Tongue (tissue), 3 donors: ENCODE measurements at places on chromosomes 6 and 20. TPM values are rescaled to one million over a fixed set of nuclear protein-coding genes. Genes with fewer than 3 reads are reported as not detected.
A peak's percentile ranks its signal among the peaks of the same experiment; 100 is the strongest.

DNA sequence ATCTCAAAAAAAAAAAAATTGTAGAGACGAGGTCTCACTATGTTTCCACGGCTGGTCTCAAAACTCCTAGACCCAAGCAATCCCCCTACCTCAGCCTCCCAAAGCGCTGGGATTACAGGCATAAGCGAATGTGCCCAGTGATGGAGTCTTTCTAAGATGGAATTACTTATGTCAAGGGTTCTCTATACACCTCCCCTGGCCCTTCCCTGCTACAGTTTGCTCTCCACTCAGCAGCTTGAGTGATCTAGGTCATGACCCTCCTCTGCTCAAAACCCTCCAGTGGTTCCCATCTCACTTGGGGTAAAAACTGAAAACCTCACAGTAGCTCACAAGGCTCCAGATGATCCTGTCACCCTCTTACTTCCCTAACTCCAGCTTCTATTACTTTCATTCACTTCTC, 1.8 kb upstream of the DNPH1 start:
- DNase-seq = no peak

GRCh38 chr6:167338541-167339117, 13.7 kb downstream of the TTLL2 start:
- DNase-seq = no peak

DNA sequence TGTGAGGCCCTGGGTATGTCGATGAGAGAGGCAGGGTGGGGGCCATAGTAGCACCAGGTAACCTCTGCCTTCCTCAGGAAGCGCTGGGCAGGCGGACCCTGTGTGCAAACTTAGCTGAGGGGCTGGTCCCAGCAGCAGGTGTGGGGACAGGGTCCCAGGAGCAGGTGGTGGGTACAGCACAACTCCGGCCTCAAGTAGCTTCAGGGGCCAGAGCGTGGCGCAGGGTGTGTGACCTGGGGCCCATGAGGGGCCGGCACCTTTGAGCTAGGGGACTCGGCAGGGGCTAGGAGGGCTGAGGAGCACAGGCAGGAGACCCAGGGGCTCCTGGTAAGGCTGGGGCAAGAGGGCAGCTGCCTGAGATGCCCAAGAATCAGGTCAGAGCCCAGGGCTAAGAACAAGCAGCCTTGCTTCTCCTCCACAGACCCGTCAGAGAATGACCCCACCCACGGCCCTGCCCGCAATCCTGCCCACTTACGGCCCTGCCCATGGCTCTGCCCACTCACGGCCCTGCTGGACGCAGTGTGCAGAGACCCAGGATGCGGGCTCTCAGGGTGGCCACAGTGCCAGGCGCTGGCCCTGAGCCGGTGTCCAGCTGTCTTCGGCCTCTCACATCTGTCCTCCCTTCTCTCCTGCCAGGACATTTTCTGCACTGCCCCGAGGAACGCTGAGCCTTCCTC, 30.9 kb downstream of the CHRNA4 start:
- no peak for DNase-seq

GRCh38 chr6:134435814-134436280, 117.9 kb upstream of the SGK1 start:
- no peak for DNase-seq

- no peak for DNase-seq
Observed at GRCh38 chr20:63124782-63125580, 91.0 kb downstream of the YTHDF1 start.

The CD93 gene
- total RNA-seq = 112 TPM

DNA sequence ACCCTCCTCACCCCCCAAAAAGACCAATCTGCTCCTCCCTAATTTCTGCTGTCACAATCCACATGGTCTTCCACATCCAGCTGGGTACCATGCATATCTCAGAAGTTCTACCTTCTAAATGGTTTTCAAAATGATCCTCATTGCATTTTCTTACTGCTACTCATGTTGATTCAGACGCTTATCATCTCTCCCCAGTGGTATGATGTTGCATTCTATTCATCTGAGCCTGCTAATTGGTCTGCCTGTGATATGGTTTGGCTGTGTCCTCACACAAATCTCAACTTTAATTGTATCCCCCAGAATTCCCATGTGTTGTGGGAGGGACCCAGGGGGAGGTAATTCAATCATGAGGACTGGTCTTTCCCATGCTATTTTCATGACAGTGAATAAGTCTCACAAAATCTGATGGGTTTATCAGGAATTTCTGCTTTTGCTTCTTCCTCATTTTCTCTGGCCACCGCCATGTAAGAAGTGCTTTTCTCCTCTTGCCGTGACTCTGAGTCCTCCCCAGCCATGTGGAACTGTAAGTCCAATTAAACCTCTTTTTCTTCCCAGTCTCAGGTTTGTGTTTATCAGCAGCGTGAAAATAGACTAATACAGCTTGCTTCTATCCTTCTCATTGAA, 41.4 kb upstream of the CLIC5 start:
- DNase-seq = no peak

DNA sequence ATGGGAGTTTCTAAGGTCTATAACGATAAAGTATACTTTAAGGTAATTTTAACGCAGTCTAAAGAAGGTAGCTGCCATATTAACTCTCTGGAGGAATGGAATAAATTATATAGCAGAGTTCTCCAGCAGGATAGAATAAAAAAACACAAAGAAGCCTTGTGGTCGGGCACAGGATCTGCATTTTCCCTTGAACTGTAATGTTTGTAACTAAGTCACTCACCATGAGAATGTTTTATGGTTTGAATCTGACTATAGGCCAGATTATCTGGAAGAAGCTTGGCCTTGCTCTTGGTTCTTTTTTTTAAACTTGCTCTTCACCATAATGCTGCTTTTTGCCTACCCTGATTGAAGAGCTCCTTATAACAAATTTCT, 238.8 kb upstream of the NOX3 start:
- no peak for DNase-seq

The TRIM31 gene
- total RNA-seq = not detected

DNA sequence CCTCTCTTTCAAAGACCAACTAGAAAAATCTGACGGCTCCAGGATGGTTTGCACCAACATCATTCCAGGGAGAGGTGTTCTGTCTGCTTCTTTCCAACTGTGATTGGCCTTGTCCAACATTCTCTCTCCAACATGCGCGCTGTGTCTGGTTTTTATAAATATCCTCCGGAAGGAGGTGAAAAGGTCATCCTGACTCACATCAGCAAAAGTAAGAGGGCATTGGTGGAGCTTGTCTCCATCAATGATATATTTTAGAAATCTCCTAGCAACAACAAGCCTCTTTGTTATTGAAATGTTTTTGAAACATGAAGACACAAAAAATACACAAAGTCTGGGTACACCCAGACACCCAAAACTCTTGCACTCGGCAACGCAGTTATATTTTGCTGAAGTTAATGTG, 475.3 kb upstream of the JARID2 start:
- DNase-seq = no peak

DNA sequence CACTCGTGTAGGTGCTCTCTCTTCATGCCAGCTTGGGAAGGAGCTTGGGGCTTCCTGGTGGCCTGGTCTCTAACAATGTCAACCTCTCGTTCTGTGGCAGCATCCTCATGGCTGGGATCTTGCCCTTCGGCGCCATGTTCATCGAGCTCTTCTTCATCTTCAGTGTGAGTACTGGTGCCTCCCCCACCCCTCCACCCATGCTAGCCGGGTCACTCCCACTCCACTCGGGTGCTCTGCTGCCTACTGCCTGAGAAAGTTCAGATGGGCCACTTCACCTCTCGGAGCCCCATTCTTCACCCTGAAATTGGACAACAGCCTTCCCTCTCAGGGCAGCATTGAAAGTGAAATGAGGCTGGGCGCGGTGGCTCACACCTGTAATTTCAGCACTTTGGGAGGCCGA, 48.8 kb downstream of the TM9SF4 start:
- no peak for DNase-seq

The PTGIS gene
- 27.7 TPM for total RNA-seq

DNA sequence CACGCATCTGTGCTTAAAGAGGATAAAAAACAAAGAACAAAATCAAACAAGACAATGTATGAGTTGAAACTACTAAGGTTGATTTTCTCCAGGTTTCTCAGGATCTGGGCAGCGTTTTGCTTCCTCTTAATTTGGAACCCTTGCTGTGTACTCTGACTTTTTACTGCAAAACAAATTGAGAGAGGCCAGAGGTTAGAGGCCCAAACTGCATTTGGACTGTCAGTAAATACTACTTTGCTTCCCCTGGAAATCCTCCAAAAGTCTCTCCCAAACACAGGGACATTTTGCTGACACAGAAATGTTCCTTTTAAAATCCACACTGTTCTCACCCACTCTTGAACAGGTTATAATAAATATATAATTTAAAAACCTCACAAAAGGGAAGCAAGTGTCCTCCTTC, 1.1 kb downstream of the ARG1 start:
- peak; percentile 22 for DNase-seq

DNA sequence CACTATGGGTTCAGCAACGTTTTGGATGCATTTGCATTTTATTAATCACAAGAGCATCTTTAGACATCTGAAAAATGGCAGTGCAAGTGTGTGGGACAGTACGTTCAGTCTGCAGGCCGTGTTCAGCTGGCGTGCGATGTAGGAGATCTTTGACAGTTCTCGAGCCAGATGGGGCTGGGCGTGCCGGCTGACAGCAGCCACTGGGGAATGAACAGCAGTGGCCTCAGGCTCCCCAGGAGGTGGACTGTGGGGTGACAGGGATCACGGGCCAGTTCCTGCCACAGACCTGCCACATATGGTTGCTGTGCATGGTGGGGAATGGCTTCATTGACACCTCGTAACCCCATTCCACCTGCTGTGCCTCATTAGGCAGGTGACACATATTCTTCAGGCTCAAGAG, 16.4 kb upstream of the MLN start:
- peak; percentile 40 for DNase-seq

GRCh38 chr6:41579088-41579610, 33.0 kb downstream of the FOXP4 start:
- DNase-seq = no peak

The SPATA25 gene
- 6.4 TPM for total RNA-seq

- no peak for DNase-seq
Observed at GRCh38 chr6:152136449-152136825, 329.0 kb downstream of the ESR1 start.

DNA sequence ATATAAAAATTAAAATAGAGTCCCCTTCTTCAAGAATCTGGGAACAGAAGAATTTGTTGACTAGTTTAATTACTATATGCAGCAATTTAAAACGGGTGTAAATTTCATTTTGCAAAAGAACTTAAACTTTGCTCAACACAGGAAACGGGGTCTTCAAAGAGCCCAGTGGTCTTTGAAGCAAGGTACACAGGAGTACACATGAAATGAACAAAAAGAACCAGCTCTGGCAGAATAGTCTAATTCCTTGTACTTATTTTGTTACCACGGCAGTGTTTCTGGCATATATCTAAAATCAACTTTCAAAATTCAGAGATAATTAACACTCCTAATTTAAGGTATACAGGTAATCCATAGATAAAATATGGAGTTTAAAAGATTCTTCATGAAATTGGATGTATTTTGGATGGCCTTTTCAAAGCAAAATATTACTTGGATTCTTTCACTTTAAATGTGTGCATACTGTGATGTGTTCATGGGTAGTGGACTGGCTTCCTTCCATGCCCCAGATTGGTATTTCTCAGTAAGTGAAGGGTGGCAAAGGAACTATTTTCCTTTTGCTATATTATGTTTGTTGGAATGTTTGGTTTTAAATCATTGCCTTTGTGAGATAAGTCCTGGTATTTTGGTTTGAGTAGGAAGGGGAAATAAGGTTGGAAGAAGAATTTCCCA, 96.8 kb upstream of the THEMIS start:
- DNase-seq = no peak

GRCh38 chr6:31680226-31681134, at the start of gene LY6G5C:
TSS of gene LY6G5C (minus strand) at chr6:31681067. CDS start at chr6:31680373, 694 bp downstream.
- DNase-seq = peak; percentile 91

The LKAAEAR1 gene
- not detected for total RNA-seq

GRCh38 chr6:165146456-165146855, 162.9 kb downstream of the C6orf118 start:
- DNase-seq = peak; percentile 81

GRCh38 chr6:119274197-119274595, 75.4 kb downstream of the MAN1A1 start:
- DNase-seq = no peak

The PLN gene
- total RNA-seq = 24.5 TPM

- DNase-seq = no peak
Observed at GRCh38 chr20:4887586-4887985, 113.7 kb downstream of the SLC23A2 start.

The MYT1 gene
- total RNA-seq = 0.31 TPM

The KHDC1L gene
- not detected for total RNA-seq

DNA sequence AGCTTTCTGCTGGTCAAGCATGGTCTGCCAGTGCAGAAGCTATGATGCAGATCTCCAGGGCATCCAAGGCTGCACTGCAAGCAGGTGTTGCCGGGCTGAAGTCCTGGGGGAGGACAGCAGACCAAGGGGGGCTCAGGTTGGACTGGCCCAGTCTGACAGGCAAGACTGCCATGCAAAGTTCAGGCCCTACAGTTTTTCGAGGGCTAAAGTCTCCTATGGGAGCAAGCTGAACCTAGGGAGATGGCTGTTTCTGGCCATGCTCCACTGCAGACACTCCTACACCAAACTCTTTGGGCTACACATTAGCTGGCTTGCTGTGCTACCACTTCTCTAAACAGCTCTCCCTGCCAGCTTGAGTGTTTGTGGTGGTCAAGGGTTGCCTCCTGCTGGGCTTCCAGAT, 130.0 kb upstream of the SYNCRIP start:
- no peak for DNase-seq

The C6orf141 gene
- 2.3 TPM for total RNA-seq

- DNase-seq = no peak
Observed at GRCh38 chr6:130848945-130849344, 21.7 kb downstream of the SMLR1 start.

DNA sequence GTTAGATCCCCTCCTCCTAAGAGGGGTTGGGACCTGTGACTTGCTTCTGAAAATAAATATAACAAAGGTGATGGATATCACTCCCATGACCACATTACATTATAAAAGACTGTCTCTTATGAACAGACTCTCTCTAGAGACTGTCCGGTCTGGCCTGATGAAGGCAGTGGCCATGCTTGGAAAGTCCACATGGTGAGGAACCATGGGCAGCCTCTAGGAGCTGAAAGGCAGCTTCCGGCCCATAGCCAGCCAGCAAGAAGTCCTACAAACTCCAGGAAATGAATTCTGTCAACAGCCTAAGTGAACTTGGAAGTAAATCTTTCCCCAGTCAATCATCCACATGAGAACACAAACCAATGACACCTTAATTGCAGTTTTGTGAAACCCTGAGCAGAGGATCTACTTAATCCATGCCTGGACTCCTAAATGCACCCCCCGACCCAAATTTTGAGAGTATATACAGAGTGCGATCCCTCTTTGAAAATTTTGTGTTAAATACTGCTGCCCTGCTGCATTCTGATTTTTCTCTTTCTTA, 2.2 kb upstream of the POPDC3 start:
- no peak for DNase-seq
